NCI-H1930 (cell line): ENCODE measurements at places on chromosomes 2 and 18.

DNA sequence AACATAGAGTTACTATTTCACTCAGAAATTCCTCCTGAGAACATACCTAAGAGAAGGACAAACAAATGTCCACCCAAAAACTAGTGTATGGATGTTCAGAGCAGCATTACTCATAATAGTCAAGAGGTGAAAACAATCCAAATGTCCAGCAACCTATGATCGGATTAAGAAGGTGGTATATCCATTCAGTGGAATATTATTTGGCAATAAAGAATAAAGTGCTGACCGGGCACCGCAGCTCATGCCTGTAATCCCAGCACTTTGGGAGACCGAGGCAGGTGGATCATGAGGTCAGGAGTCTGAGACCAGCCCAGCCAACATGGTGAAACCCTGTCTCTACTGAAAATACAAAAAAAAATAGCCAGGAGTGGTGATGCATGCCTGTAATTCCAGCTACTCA lies 182.8 kb upstream of the AGAP1 start:
- DNase-seq, result no peak

- DNase-seq, result no peak
Measured at GRCh38 chr2:136766073-136766404, 694 bp downstream of the THSD7B start.

DNA sequence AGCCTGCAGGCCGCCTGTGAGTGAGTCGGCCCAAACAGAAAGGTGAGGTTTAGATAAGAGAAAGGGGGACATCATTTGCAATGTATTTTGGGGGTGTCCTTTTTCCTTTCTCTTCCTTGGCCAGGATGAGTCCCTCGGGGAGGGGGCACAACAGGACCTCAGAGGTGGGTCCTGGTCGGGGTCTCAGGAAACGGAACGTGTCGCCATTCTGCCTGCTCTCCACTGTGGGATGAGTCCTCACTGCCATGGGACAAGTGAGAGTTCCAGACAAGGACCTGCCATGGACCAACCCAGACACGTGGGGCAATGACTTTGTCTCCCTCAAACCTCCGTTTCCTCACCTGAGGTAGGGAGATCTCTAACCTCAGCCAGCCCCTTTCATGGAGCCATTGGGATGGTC lies 67.9 kb upstream of the TAF1B start:
- DNase-seq, result no peak

- DNase-seq, result no peak
Measured at GRCh38 chr2:50724837-50725236, 307.1 kb downstream of the NRXN1 start.

GRCh38 chr2:202278036-202278760 lies 12.6 kb downstream of the NOP58 start:
- no peak for DNase-seq

DNA sequence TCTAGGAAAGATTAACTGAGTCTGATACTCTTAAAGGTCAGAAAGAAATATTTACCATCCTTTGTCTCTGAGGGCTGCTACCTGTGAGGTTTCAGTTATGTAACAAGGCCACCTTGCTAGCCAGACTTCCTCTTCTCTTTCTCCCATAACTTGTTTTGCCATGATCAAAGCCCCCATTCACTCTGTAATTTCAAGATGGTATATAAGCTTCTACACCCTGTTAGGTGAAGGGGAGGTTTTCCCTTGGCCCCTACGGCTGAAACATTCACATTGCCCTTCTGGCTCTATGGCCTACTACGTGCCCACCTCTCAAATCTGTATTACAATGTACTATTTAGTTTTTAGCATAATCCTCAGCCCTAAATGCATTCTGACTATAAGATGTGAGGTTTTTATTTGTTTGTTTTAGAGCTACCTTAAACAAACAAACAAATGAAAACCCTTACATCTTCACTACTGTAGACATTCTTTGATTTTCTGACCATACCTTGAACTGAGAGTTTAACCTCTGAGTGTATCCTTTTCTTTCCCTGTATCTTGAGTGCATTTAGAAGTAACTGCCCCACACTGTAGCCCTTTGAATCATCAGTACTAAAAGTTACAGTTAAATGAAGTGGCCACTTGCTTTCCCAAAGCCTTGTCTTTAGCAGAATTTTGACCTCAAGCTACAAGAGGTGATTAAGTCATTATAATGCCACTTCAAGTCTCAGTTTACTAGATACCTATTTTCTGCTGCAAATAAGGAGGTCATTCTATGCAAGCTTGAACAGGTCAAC lies 332.2 kb downstream of the SOCS6 start:
- no peak for DNase-seq
